Stimulated activated memory B cell treated with anti-CD40 and anti-IgM and Interleukin-4, amounts not matched to agents 10 μg/mL and 1 μg/mL and 100 μg/mL, for 72 hours (primary cell): ENCODE measurements at places on chromosomes 12 and 14.

DNA sequence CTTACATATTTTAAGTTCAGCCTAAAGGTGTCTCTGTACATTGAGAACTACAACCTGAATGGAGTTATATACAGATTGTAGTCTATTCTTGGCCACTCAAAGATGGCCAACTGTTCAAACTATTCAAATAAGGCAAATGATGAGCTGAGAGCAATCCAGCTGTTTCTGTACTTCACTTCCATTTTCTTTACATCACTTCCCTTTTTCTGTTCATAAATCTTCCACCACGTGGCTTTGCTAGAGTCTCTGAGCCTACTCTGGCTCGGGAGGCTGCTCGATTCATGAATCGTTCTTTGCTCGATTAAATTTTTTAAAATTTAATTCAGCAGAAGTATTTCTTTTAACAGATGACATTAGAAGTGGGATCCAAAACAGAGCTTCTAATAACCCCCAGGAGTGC is 879.7 kb downstream of the GALC start:
- ATAC-seq, result no peak

- ATAC-seq, result peak; percentile 57
These were observed 35.1 kb downstream of the CCDC85C start for GRCh38 chr14:99568567-99569560.

DNA sequence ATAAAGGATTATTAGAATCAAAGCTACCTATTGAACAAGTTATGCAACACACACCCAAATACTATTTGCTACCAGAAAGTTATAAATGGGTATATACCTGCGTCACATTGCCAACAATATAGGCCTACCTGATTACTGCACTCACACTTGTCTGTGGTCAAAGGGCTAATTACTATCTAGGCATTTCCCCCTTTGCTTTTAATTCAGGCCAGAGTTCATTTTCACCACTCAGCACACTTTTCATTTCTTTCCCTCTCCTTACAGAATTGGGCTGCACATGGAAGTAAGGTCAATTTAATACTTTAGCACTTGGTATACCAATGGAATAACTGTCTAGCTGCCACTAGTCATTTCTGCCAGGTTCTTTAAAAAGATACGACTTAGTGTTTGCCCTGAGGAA is 1.7 kb downstream of the SOS2 start:
- ATAC-seq, result no peak

GRCh38 chr12:94762259-94762942 is 112.0 kb upstream of the TMCC3 start:
- peak; percentile 48 for ATAC-seq

DNA sequence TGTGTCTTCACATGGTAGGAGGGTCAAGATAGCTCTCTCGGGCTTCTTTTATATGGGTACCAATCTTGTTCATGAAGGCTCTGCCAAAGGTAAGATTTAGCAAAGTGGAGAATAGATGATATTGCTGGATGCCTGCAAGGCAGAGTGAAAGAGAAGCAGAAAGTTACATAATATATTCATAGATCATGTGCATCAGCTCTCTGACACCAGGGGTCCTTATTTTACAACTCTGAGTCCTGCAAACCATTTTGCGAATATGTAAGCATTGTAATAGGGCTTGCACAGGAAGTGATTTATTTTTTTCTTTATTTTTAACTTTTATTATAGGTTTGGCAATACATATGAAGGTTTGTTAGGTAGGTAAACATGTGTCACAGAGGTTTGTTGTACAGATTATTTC is 31.8 kb downstream of the CRADD start:
- no peak for ATAC-seq

- ATAC-seq, result no peak
These were observed 251.4 kb downstream of the MSRB3 start for GRCh38 chr12:65529771-65530435.

DNA sequence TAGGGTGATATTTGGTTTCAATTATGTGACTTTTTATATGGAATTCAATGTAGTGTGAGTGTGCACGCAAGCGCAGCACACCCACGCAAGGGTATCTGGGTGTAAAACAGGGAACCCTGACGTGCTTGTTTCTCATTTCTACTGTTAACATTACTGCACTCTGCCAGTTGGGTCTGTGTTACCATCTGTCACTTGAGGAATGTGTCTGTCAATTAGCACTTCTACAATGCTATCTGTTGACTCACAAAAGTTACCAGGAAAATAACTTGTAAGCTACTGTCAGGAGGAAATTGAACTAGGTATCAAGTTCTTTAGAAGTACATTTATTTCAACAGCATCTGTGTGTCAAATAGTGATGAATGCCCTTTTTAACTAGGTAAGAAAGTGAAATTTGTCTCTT is 695.5 kb upstream of the LRFN5 start:
- no peak for ATAC-seq

DNA sequence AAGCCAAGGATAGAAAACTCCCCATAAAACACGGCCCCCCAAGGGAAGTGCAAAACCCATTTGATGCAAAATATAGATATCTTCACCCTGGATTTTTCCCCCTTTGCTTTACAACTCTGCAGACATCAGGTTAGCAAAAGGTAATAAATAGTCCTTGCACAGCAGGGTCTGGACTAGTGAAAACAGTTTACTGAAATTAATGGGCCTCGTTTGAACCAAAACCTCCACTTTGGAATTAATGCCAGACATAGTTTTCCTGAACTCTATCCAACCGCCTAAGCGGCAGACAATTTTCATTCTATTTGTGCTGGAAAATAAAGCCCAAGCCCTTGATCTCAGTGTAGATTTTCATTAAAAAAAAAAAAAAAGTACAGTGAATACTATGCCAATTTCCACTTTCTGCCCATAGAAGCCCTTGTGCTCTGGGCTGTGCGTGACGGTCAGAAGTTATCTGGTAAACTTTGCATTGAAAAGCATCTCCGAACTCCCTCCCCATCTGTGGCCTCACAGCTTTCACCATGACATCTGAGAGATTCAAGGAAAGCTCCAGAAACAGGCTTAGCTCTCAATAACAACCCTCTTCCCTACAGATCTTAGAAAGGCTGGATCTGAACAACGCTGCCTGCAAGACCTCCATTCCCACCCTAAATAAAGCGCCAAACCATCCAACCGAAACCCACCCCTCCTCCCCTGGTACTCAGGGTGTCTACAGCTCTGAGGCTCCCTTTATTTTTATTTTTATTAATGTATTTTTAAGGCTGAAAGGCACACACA is 11.0 kb upstream of the IRF2BPL start:
- peak; percentile 31 for ATAC-seq

- peak; percentile 67 for ATAC-seq
These were observed 13.8 kb downstream of the NFKBIA start for GRCh38 chr14:35390577-35391387.
